T-cell (primary cell): ENCODE measurements at places on chromosomes 2 and 18. TPM values are rescaled to one million over a fixed set of nuclear protein-coding genes. Genes with fewer than 3 reads are reported as not detected.

- no peak for DNase-seq
These were observed 7.3 kb upstream of the GALM start for GRCh38 chr2:38658613-38659012.

GRCh38 chr2:159035790-159036411 lies 67.5 kb downstream of the TANC1 start:
- peak; percentile 25 for DNase-seq

DNA sequence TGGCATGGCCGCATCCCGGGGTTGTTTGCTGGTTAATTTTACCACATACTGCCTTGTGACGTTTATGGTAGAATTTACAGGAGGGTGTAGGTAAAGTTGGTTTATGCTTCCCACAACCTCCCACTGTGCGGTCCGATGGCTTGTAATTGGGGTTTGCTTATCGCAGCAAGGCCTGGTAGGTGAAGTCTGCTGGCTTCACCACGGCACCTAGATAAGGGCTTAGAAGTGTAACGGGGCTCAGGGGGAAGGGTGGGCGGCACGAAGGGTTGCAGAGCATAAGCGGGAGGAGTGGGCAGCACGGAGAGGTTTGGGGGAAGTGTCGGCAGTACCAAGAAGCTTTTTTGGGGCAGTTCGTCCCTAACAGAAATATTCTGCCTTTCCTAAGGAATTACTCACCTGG lies 39.0 kb upstream of the TMEM131 start:
- DNase-seq, result no peak

- DNase-seq, result no peak
These were observed 31.6 kb downstream of the B3GNT7 start for GRCh38 chr2:231427116-231427515.

GRCh38 chr2:200221055-200221955 lies 85.2 kb upstream of the SPATS2L start:
- DNase-seq, result no peak

DNA sequence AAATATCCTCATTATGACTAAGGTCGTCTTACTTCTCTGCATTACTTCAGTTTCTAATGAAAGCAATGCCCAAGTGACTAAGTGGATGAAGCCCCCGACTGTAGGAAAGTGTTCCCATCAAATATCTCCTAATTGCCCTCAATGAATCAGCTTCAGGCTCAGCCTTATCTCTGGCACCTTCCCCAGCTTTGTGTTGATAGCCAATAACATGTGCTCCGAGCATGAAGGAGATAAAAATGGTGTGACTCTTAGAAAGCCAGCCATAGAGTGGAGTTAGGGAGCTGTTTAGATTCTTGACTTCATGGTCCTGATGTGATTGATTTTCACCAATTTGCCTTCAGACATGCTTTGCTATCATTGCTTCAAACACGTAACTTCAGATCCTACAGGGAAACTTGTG lies 339.2 kb upstream of the NRP2 start:
- no peak for DNase-seq

DNA sequence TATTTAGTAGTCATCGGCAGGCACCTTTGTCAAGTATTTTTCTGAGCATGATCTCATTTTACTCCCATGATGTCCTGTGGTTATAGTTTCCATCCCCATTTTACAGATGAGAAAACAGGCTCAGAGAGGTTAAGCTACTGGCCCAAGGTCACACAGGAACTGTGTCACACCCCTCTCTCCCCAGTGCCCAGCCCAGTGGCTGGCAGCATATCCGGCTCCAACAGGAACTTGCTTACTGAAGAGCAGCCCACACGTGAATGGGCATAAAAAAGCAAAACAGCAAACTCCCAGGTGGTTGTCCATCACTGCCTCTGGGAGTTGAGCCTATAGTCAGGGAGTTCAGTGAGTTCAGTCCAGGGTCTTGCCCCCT lies 8.3 kb upstream of the KLF11 start:
- DNase-seq, result no peak

GRCh38 chr18:54232485-54233227 lies 8.2 kb upstream of the MBD2 start:
- no peak for DNase-seq

Gene REG1B
- total RNA-seq, result not detected

Gene MALT1
- total RNA-seq, result 54.5 TPM
